NCI-H446 treated with DMSO at 0.1 percent for 48 hours (cell line): ENCODE measurements at places on chromosomes 16 and 17.

DNA sequence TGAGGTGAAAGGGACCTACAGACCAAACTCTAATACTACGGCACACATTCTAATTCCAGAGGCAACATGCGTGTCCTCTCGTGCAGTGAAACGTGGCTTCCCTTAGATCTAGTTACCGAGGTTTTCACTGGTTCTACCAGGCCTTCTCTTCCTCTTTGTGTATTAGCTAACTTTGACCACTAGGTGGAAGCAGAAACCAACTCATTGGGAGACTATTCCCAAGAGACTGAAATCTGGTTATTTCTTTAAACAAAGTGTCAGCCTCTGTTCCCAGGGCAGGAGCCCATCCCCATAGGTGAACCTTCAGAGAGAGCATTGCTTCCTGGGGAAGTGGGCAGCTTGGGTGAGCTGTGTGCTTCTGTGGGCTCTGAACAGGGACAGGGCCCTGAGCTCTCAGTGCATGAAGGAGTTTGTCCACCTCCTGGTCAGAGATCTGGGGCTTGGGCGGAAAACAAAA, 19.7 kb upstream of the RCVRN start:
- peak; percentile 3 for DNase-seq

GRCh38 chr17:30920683-30921543, 832 bp upstream of the ADAP2 start:
- DNase-seq = no peak

GRCh38 chr16:534135-534534, 6.6 kb downstream of the CAPN15 start:
- no peak for DNase-seq

DNA sequence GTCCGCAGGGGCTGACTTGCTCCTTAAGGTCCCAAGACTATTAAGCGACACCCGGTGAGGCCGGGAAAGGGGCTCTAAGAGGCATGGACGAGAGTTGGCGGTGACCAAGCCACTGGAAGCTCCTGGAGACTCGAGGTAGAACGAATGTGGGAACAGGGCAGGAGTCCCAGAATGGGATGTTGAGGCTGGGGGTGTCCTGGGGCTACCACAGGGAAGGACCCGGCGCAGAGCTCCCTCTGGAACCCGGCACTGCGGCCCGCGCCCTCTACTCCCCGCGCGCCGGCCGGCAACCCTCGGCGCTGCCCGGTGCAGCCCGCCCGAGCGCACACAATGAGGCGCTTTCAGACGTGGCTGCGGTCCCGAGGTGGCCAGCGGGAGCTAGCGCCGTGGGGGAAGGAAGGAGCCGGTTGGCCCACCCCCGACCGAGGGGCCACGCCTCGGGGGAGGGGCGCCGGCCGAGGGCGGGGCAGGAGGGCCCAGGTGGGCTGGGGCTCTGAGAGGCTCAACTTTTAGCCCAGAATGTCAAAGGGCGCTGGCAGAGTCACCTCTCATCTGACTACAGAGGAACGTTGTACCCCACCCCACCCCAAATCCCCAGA, at the start of gene CHST6:
Gene CHST6, minus strand, starts transcription at position 366 of the 599 bp plus-strand sequence. CDS start 15,613 bp downstream, outside the sequence.
- DNase-seq = no peak

DNA sequence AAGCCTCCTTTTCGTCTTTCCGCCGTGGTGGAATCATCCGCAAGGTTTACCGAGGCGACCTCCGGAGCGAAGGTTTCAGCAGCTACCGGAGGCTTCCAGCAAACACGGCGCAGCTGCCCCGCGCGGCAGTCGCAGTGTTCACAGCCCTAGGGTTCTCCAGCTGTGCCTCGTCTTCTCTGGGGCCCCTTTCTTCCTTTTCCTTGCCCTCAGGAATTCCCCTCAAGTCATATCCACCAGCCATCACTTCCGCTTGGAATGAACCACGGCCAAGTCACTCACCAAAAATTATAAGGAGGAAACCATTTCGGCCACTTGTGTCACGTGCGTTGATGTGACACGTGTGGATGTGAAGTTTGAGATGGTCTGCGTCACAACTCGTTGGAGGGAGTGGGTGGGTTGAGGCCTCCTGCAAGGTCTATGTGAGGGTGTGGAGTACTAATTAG, 636 bp upstream of the ERN1 start:
- DNase-seq = no peak

DNA sequence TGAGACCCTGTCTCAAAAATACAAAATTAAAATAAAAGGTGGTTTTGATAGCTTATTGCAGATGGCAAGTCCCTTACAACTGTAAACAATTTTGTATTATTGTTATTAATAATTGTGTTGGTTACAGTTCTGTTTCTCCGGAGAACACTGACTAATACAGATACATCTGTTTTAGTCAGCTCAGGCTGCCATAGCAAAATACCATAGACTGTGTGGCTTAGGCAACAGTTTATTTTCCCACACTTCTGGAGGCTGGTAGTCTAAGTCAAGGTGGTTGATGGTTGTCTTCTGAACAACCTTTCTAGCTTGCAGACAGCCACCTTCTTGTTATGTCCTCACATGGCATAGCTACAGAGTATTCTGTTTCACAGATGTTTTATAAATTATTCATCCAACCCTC, 14.2 kb upstream of the IL21R start:
- no peak for DNase-seq

DNA sequence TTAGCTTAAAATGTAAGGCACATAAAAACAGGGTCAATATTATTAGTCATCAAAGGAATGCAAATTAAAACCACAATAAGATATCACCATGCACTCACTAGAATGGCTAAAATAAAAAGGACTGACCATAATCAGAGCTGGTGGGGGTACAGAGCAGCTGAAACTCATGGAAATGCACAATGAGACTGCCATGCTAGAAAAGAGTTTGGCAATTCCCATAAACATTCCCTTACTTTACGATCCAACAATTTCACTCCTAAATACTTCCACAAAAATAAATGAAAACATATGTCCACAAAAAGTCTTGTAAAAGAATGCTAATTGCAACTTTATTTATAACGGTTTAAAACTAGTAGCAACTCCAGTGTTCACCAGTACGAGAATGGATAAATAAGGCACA, 36.1 kb upstream of the ERCC4 start:
- no peak for DNase-seq

DNA sequence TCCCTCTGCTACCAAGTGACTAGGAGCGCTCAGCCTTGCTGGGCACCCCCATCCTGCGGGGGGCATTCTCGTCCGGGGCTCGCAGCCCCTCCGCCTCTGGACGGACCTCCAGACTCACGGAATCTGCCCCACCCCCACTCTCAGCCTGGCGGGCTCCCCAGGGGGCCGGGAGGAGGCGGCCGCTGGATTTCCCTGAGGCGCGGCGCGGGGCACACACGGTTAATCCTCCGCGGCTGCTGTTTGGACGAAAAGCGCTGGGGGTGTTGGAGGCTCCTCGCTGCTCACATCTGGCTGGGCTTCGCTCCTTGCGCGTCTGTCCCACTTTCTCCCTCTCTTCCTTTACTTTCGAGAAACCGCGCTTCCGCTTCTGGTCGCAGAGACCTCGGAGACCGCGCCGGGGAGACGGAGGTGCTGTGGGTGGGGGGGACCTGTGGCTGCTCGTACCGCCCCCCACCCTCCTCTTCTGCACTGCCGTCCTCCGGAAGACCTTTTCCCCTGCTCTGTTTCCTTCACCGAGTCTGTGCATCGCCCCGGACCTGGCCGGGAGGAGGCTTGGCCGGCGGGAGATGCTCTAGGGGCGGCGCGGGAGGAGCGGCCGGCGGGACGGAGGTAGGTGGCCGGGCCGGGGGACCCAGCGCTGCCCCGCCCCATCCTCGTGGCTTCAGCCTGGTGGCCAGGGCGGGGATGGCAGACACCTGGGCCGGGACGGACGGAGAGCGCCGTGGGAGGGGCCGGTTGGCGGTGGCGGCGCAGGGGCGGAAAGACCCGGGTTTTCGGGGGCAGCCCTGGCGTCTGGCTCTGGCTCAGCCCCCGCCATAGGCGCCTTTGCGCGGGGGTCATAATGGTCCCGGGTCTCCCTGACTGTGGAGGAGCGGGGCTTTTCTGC, at the start of gene C1QTNF1:
Gene C1QTNF1, plus strand, starts transcription at position 284 of the 886 bp plus-strand sequence. CDS start 19,800 bp downstream, outside the sequence.
- DNase-seq = no peak

DNA sequence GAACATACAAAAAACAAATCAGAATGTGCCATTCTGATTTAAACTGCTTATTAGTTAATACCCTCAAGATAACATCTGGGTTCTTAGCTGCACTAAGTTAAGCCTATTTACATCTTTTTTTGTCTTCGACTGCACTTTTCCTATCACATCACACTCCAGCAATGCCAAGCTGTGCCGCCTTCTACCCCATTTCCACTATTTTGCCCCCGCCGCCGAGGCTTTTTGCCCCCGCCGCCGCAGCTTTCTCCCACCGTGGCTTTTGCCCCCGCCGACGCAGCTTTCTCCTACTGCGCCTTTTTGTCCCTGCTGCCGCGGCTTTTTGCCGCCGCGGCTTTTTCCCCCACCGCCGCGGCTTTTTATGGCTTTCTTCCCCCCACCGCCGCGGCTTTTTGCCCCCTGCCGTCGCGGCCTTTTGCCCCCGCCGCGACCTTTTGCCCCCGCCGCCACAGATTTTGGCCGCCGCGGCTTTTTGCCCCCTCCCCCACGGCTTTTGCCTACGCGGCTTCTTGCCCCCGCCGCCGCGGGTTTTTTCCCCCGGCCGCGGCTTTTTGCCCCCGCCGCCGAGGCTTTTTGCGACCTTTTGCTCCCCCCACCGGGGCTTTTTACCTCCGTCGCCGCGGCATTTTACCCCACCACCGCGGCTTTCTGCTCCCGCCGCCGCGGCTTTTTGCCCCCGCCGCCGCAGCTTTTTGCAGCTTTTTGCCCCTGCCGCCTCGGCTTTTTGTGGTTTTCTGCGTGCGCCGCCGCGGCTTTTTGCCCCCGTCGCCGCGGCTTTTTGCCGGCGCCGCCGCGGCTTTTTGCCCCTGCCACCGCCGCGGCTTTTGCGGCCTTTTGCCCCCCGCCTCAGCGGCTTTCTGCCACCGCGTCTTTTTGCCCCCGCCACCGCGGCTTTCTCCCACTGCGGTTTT, 331.4 kb upstream of the WSB1 start:
- no peak for DNase-seq

DNA sequence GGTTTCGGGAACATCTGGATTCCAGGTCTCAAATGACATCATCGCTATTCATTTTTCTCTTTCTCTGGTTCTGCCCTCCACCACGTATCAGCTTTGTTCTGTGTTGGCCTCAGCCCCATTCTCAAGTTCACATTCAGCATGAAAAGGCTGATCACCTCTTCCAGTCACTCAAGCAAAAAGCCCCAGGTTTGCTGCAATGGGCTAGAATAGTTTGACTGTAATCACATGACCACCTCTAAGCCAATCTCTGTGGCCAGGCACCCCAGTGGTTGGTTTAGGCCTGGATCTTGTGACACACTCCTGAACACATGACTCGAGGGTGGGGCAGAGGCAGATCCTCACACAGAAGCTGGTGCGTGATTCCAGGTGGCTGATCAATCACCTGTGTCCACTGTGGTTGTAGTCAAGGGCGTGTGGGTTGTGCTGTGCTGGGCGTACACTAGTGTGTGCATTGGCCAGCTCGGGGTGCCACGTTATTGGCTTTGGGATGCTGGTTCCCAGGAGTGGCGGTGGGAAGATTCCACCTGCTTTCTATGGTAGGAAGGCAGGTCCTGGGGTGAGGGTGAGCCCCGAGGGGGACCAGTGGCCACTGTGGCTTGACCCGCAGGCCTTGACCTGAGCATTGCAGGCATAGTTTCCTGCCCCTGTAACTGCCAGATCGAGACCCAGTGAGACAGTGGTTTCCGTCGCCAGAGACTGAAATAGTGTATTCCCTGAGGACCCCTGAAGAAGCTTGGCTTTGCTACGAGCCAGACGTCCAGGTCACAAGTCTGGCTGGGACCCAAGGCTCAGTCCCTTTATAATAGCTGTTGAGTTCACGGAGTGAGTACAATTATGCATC, 12.0 kb downstream of the EEF2K start:
- no peak for DNase-seq

DNA sequence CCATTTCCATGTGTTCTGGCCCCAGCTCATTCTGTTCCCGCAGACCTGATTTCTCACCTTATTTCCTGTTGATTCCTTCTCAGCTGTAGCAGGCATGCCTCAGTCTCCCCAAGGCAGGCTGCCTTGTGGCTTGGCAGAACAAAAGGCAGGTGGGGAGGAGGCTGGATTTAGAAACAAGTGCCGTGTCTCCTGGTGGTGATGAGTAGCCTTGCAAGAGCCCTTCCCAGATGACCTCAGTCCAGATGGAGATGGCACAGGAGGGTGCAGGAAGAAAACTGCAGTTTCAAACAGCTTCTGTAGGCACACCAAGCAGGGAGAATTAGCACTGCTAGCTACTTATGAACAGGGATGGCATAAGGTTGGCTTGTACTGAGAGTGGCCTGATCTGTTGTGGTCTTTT, 64.6 kb downstream of the ARHGAP44 start:
- no peak for DNase-seq

GRCh38 chr17:37168731-37169353, 206.9 kb upstream of the C17orf78 start:
- DNase-seq = no peak

DNA sequence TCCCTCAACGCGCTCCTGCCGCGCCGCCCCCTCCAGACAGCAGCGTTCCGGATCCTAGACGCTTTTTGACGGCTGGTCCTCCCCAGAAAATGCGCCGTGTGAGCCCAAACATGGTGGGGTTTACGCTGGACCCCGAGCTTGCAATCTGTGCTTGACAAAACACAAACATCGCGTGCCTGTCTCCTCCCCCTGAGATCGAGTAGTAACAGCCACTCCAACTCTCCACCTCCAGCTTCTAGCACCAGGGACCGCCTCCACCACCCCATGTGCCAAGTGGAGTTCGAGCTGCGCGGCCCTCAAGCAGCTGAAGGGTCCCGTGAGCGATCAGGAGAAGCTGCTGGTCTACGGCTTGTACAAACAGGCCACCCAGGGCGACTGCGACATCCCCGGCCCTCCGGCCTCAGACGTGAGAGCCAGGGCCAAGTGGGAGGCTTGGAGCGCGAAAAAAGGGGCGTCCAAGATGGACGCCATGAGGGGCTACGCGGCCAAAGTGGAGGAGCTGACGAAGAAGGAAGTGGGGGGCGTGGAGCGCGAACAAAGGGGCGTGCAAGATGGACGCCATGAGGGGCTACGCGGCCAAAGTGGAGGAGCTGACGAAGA, 656 bp upstream of the GEMIN4 start:
- DNase-seq = no peak

DNA sequence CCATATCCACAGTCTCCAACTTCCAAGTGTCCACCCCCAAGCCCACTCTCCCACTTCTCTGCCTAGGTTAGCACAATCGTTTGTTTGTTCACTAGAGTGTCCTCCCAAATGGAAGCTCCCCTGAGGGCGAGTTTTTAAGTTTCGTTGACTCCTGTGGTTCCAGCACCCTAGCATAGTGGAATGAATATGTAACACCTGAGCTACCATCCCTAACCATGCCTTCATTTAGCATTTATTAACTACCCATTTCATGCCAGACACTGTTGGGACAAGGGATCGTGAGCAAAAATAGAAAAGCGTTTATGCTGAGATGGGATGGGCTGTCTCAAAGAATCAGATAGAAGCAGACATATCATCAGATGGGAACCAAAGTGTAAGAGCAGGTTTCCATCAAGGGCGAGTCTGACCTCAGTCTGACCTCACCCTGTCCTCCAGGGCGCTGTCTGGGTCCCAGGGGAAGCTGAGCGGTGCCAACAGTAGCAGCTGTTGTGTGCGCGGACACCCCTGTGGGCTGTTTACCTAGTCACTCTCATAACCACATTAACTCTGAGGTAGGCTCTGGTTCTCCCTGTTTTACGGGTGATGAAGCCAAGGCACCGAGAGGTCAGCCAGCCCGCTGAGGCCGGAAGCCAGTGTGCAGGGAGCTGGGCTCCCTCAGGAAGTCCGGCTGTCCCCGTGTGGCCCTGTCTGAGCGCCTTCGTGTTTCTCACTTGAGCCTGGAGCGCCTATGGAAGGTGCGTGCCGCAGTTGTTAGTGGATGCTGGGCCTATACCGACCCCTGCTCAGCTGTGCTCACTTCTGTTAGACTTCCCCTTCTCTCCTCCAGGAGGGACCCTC, 6.2 kb downstream of the CNP start:
- no peak for DNase-seq
